ENCODE measurements at places on chromosomes 7 and 10. TPM values are rescaled to one million over a fixed set of nuclear protein-coding genes. Genes with fewer than 3 reads are reported as not detected.

OR2A25 gene
- not detected for total RNA-seq

DNA sequence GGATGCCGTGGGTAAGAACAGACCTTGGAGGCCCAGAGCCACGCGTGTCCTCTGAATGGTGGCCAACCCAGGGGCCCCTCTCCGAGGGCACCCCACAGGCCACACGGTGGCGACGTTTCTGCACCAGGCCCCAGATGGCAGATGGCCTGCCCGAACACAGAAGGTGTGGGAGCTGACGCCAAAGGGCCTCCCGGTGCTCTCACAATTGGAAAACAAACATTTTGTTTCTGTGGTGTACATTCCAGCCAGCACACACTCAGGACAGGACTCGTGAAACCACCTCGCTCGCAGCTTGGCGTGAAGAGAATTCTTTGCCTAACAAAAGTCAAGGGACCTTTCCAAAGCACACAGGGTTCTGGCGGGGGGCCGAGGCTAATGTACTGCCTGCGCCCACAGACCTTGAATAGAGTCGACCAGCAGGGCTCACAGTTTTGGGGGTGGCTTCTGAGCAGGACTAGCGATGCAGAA is 112.1 kb downstream of the FAM53B start:
- DNase-seq: peak; percentile 36

GRCh38 chr7:124152859-124153692 is 120.2 kb upstream of the TMEM229A start:
- DNase-seq: no peak

GRCh38 chr10:91103384-91104192 is 116.9 kb upstream of the PCGF5 start:
- no peak for DNase-seq

GRCh38 chr7:92282930-92283329 is 37.2 kb downstream of the ANKIB1 start:
- no peak for DNase-seq

DNA sequence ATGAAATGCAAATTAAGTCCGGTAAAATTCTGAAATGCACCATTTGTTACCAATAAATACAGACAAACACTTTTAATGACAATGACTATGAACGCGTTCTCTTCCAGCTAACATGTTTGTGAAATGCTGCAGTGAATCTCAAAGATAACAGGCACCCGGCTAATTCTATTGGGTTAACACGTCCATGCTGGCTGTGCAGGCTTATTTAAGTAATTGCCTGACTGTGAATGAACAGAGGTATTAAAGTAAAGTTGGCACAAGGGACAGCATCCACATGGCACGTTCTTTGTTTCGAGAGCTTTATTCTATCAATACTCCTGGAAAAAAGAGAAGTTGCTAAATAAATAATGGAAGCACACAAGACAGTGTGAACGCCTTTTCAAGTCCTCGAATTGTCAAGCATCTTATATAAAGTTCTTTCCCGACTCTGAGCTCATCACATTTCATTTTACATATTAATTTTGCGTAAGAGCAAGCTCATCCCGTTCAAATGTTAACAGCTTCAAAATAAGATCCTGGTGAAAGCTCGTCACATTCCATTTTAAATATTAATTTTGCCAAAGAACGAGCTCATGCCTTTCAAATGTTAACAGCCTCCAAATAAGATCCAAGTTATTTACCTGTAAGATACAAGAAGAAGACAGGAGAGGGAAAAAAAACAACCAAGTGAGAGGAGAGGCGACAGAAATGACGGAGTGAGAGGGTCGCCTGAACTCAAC is 111.3 kb upstream of the RHEB start:
- DNase-seq: no peak

DNA sequence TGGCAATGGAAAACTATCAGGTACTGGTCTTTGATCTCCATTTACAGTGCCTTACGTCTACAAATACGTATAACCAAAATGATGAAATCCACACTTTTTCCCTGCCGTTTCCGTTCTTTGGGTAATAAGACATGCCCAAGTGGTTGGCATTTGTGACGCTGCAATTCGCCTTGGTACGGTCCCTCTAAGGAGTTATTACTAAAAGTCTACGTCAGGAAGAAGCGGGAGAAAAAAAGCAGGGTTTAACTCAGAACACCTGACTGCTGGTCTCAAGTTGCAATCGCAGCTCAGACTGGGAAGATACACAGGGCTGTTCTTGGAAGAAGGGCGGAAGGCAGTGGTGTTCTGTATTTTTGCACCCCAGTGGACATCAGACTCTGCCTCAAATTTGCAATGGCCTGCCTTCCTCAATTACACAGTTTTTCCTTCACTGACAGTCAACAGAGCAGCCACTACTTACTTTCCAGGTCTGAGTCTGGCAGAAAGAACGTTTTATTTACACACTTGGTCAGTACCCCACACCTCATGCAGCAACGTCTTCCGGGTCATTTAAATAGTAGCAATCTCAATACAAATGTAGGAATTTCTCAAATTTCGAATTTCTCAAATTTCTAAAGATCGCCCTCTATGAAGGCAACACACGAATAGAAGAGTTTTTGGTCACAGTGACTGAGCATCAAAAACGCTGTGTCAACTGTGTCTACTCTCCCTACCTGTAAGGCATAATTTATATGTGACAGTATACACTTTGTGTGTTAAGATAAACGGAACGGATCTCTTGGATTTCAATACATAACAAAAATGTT is 2.1 kb downstream of the BAIAP2L1 start:
- no peak for DNase-seq

GPC2 gene
- total RNA-seq: 29.9 TPM

ACTL6B gene
- total RNA-seq: not detected

GRCh38 chr7:128672927-128673517 is 930 bp downstream of the GARIN1A start:
- no peak for DNase-seq

CREB5 gene
- total RNA-seq: 18.4 TPM

MYL7 gene
- total RNA-seq: not detected

- DNase-seq: peak; percentile 37
Observed at GRCh38 chr7:27901028-27901760, 161.2 kb downstream of the TAX1BP1 start.

DNA sequence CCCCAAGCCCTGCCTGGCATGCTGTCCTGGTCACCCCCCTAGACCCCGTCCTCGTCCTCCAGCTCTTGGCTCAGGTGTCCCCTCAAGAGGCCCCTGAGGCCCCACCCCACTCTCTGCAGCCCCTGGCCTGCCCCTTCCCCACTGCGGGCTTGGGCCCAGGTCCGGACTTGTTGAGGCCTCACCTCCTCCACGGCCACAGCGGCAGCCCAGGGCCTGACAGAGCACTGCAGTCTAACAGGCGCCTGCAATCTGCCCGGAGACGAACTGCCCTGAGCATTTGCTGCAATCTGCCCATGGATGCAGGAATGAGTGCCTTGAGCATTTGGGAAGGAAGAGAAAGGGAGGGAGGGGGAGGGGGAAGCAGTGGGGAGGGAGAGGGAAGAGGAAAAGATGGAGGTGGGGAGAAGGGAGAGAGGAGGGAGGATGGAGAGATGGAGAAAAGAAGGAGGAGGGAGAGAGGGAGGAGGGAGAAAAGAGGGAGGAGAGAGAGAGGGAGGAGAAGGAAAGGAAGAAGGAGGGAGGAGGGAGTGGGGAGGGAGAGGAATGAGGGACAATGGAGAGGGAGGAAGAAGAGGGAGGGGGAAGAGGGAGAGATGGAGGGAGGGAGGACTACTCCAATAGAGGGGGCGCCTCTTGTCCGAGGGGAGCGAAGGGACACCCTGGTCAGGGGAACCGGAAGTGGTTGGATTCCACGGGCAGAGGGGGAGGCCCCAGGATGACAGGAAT is 73.9 kb downstream of the PDGFA start:
- DNase-seq: no peak

CNPY1 gene
- not detected for total RNA-seq

OPALIN gene
- not detected for total RNA-seq

SPDYE16 gene
- 0.38 TPM for total RNA-seq

- no peak for DNase-seq
Observed at GRCh38 chr10:16795410-16796073, 21.7 kb downstream of the RSU1 start.

DNA sequence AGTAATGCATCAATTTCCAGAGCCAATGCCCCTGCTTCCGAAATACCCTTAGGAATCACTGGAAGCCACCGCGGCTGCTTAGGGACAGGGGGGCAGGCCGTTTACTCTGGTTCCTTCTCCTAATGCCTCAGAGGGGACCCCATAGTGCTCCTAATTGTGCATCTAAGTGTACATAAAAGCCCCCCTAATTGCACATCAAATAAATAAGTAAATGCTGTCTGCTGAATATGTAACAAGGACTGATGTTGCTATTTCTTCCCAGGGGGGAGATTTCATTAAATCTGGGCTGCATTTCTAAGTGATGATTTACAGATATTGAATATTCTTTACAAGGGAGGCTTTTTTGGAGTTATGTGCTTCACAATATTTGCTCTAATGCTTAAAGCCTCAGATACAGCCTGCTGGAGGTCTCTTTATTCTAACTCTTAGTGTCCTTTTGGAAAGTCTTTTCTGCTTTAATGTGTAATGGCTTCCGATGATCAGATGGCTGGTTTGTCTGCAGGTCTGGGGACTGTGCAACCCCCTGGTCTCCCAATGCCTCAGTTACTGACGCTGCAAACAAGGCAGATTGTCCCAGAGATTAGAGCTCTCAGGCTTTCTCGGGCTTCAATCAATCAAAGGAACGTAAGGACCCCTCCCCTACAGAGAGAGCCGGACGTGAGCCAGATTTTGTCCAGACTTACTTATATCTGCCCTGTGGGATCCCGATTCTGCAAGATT is 143.0 kb downstream of the PRPF18 start:
- DNase-seq: no peak

TWNK gene
- 5.8 TPM for total RNA-seq

DNA sequence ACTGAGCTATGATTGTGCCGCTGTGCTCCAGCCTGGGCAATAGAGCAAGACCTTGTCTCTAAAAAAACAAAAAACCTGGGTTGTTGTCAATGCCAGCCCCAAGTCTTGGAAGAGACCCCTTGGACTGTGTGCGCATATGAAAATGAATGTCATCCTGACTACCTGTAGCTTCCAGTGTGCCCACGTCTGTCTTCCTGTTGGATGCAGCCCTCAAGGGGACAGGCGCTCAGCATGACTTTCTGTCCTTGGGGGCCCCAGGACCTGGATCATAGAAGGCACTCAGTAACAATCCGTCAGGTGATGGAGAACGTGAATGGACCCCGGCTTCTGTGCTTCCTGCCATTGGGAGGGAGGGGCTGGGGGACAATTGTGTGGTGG is 9.0 kb downstream of the PRF1 start:
- no peak for DNase-seq

GRCh38 chr7:24411226-24411625 is 127.2 kb downstream of the NPY start:
- DNase-seq: no peak

GRCh38 chr10:123926401-123927264 is 35.0 kb upstream of the CPXM2 start:
- DNase-seq: no peak

- DNase-seq: no peak
Observed at GRCh38 chr10:119407254-119407777, 135.2 kb downstream of the RGS10 start.

DNA sequence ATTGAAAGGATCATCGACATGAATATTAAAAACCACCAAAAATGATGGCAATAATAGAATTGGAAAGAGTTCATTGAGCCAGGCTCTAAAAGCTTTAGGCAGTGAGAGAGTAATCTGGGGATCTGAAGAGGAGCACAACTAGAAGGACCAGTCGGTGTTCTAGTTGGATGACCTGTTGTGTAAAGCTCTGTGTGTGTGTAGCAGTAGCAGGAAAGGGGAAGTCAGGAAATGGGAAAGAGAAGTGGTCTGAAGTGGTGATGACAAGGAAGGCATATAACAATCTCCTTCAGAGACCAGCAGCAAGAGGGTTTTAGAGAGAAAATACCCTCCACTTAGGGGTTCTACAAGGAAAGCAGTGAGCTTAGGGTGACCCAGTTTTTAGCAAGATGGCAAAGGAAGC is 539.2 kb downstream of the HTR7 start:
- no peak for DNase-seq

- DNase-seq: no peak
Observed at GRCh38 chr10:90193240-90193985, 492.0 kb downstream of the KIF20B start.

EPO gene
- not detected for total RNA-seq

DNA sequence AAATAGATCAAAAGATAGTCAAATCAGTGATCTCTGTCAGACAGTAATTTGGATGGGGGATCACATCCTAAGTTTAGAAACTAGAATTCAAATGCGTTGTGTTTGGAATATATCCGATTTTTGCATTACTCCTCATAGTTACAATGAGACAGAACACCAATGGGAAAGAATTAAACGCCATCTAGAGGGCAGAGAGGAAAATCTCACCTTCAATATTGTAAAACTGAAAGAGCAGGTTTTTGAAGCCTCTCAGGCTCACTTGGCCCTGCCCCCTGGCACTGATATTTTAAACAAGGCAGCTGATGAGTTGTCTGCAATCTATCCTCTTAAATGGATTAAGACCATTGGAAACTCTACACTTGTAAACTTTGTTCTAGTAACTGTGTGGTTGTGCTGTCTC is 17.7 kb downstream of the FRG2B start:
- DNase-seq: no peak

MYH16 gene
- total RNA-seq: not detected

- no peak for DNase-seq
Observed at GRCh38 chr10:94172332-94172731, 178.6 kb downstream of the PLCE1 start.

GRCh38 chr7:146791344-146792285 is 675.0 kb downstream of the CNTNAP2 start:
- DNase-seq: no peak

- DNase-seq: no peak
Observed at GRCh38 chr10:59148701-59149100, 27.7 kb upstream of the PHYHIPL start.
